ENCODE measurements at places on chromosomes 4 and X. TPM values are rescaled to one million over a fixed set of nuclear protein-coding genes. Genes with fewer than 3 reads are reported as not detected.

DNA sequence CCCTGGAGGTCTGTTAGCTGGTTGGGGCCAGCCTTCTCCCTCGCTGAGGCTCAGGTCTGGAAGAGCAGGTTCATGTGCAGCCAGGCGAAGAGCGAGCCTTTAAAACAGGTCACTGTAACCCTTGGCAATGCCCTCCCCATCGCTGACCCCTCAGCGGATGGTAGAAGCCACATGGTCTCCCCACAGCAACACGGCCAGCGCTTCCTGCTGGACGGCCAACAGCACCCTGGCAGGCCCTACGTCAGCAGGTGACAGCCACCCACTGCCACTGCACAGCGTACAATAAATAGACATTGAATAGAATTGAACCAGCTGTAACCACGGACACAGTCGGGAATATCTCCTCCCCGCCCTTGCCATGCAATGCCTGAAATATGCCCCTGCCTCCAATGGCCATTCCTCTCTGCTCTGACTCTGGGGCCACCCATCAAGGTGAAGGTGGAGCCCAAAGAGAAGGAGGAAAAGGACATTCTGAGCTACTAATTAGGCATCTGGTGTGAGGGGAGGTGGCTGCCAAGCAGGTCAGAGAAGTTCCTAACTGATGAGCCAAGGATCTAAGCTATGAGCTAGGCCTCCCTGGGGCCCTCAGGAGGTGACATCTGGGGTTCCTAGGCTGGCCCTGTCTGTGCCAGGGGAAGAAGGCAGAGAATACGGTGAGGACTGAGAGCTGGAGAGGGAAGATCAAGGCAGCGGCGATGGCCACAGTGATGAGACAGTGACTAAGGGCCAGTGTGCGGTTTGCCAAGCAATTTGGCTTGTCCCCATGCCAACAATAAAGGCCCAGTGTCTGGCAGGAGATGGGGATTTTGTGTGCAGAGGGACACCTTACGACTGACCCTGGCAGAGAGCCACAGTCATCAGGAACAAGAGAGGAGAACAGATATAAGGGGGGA, 202.3 kb downstream of the BCOR start:
- H3K36me3 ChIP-seq: no peaks in the 10 kb centered on the region
- peaks cover 16% of the 10 kb centered on the region for H3K4me1 ChIP-seq
- H3K4me3 ChIP-seq: no peak overlapping the region

Gene GPR119
- total RNA-seq: not detected

- peak; percentile 12 for DNase-seq
- no peaks in the 10 kb centered on the region for H3K36me3 ChIP-seq
- no peaks in the 10 kb centered on the region for H3K27me3 ChIP-seq
- no peak overlapping the region for H3K27ac ChIP-seq
- H3K4me3 ChIP-seq: no peak overlapping the region
- no peaks in the 10 kb centered on the region for H3K4me1 ChIP-seq
Observed at GRCh38 chr4:175385797-175386196, 426.3 kb downstream of the GPM6A start.

DNA sequence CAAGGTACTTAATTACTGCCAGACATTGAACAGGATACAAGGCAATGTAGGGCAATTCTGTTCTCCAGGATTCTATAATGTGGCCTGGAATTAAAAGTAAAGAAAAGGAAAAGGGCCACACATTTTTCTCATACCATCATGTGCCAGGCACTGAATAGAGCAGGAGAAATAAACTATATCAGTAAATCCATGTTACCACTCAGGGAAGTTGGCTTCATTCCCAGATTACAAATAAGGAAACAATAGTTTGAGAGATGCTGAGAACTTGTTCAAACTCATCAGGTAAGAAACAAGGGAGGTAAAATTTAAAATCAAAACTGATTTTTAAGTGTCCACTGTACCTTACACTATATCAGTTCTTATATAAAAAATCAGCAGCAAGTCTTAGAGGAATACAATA, 645.0 kb upstream of the ATOH1 start:
- H3K27ac ChIP-seq: no peak overlapping the region
- no peaks in the 10 kb centered on the region for H3K4me1 ChIP-seq
- DNase-seq: no peak
- no peaks in the 10 kb centered on the region for H3K27me3 ChIP-seq
- H3K4me3 ChIP-seq: no peak overlapping the region
- H3K36me3 ChIP-seq: no peaks in the 10 kb centered on the region

Gene ARAP2
- total RNA-seq: not detected

Gene NPY2R
- not detected for total RNA-seq

Gene FDCSP
- total RNA-seq: not detected
